Hematopoietic multipotent progenitor cell treated with erythropoietin and hydrocortisone succinate and interleukin-3 and kit ligand, for 15 days (in vitro differentiated cells): ENCODE measurements at places on chromosomes 11 and 22.

- no peak for DNase-seq
Observed at GRCh38 chr11:78929207-78929905, 354.7 kb upstream of the NARS2 start.

DNA sequence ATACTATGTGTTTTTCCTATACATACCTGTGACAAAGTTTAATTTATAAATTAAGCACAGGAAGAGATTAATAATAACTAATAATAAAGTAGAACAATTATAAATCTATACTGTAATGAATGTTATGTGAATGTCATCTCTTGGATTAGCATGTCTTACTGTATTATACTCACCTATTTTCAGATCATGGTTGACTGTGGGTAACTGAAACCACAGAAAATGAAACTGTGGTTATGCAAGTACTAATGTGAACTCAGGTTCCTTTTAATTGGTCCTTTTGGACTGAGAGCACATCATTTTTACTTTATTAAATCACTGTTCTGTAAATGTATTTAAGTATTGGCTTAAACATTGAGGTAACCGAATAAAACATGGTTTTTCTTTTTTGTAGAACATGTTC is 108.8 kb downstream of the PPP6R3 start:
- no peak for DNase-seq

DNA sequence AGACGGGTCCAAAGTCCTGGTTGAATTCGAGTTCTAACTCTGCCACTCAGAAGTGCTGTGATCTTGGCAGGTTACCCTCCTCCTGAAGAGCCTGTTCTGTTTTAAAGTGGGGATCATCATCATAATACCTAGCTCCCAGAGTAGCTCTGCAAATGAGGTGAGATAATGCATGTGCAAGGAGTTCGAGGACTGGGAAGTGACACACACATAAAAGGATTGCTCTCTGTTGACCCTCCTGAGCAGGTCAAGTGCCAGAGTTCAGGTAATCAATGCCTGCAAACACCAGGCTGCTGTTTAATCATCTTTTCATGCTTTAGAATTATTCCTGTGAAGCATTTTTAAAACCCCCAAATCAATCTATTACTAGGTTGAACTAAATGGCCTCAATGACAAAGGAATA is 19.9 kb downstream of the RCN1 start:
- no peak for DNase-seq

DNA sequence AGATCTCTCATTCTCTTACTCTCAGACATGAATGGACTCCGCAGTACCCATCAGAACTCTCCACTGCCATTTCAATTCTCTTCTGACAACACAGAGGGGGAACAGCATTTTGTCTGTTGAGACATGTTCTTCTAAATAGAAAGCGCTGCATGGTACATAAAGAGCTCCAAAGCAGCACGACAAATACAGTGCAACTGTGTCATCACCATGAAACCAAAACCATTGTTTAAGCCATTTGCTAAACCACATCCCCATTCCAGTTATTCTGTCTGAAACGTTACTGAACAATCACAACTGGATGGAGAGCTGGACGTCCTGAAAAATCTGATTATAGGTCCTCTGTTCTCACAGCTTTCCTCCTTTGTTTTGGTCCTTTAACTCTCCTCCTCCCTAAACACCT is 17.9 kb upstream of the TENM4 start:
- no peak for DNase-seq

- DNase-seq: no peak
Observed at GRCh38 chr11:72962084-72962483, 147.9 kb downstream of the ATG16L2 start.

DNA sequence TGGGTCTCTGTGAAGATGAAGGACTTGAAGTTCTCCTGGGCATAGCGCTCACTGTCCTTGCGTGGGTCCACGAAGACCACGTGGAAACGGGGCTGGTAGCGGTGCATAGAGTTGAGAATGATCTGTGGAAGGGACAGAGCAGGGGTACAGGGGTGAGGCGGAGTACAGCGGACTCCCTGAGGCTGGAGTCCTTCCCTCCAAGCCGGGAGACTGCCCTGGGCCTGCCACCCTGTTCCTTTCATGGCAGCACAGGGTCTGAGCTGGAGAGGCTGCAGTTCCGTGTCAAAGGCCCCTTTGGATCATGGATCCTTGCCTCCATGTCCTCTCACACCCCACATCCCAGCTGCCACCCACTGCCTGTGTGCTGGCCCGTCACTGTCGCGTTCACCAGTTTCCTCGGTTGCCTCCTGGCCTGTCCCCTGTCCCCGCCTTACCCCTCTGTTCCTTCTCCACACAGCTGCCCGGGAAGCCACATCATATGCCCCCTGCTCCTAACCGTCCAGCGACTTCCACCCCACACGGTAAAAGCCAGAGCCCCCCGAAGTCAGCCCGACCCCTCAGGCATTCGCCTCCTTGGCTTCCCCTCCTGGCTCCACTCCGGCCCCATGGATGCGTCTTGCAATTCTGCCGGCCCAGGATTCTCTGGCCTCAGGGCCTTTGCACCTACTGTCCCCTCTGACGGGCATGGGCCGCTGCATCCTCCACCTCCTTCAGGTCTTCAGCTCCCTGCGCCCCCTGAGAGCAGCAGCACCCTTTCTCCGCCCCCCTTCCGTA is 3.4 kb upstream of the NUDT8 start:
- no peak for DNase-seq

DNA sequence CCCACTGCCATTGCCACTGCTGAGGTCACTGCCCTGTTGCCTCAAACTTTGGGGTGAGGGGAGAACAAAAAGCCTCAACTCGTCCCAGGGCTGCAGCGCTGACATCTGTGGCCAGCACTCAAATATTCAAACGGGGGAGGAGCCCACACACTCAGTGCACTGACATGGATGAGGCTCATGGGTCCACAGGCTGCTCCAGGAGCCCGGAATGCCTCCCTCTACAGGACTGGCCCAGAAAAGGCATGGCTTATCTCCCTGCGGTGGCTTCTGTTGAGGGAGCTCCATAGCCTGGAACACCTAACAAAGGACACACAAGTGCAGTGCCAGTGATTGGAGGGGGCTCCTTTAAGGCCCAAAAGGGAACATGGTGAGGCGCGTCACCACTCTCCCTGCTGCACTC is 341.1 kb upstream of the LUZP2 start:
- no peak for DNase-seq

DNA sequence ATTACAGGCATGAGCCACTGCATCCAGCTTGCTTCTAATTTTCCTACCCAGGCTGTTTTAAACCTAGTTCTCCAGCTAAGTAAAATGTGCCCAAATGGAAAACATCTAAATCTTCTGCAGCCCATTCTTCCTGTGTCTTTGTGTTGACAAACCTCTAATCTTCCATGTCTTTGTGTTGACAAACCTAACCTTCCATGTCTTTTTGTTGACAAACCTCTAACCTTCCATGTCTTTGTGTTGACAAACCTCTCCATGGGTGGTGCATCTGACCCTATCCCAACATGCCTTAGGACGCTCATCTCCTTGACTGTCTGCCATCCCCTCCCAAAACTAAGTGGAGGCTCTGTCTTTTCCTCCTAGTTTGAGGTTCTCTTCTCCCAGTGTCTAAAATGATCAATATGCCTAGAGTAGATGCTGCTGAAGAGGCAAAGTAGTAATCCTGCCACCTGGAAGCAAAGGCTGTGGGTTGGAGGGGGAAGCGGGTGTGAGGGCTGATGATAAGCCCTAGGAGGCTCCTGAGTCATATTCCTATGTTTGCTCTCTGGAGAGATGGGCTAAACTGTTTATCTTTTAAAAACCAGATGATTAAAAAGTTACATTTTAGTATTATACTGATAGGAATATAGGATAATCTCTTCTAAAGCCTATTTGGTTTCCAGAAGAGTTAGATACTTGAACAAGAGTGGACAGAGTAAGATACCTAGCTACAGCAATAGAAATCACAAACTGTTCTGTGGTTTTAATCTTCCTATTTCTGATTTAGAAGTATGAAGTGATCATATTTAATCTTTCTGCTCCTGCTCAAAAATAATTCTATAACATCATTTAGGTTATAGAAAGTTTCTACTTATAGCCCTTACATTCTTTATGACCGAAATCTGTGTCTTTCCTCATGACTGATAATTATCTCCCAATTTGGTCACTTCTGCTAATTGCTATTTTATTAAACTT is 7.9 kb downstream of the FEN1 start:
- DNase-seq: peak; percentile 61

DNA sequence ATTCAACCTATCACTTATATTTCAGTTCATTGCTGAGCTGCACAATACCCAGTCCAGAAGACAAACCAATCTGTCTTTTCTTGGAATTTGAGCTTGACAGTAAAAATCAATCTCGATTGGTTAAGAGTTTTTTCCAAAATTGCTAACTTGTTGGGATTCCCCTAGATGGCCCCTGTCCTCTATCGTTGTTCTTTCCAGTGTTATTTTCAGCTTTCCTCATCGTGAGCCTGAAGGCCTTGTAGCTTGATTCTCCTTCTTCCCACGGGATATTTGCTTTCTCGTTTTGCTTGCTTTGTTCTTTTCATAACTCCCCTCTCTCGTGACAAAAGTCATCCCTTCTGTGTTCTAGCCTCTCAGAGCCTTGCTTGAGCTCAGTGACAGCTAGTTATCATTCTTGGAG is 3.1 kb downstream of the OR8B8 start:
- DNase-seq: no peak

DNA sequence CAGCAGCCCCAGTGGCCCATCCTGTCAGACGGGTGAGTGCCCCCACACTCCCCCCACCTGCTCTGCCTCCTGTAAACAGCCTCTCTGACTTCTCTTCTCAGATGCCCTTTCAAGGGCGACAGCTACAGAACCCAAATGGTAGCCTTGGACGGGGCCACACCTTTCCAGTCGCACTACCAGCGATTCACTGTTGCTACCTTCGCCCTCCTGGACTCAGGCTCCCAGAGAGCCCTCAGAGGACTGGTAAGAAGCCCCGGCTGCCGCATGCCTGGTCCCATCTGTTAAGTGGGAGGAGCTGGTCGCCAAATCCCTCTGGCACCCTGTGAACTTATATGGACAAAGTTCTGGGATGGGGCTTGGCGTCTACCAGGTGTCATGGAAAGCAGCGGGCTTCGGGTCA is 6.2 kb downstream of the ZP1 start:
- DNase-seq: no peak

- peak; percentile 90 for DNase-seq
Observed at GRCh38 chr11:62791501-62792201, at the start of gene TMEM223. TSS of gene TMEM223 (minus strand) at chr11:62792006. CDS start at chr11:62791994, 12 bp downstream.

GRCh38 chr22:38718414-38718813 is 12.7 kb downstream of the GTPBP1 start:
- DNase-seq: no peak

GRCh38 chr11:135043434-135043833 is 631.4 kb upstream of the B3GAT1 start:
- DNase-seq: no peak

DNA sequence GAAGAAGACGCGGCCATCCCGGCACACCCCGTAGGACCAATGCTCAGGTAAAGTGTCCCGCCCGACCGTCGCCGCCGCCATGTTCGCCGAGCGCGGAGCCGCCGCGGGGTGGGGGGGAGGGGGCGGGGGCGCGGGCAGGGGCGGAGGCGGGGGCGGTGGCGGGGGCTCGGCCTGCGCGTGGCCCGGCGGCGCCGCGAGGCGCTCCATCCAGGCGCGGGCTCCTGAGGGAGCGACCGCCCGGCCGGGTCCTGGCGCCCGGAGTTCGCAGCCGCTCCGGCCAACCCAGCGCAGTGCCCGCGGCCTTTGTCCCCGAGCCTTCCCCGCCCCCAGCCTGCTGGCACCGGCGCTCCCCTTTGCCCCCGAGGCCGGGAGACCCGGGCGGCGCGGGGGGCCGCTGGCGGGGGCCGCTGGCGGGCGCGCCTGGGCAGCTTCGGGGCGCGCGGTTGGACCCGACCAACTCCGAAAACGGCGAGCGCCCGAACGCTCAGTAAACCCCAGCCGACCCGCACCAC is at the start of gene PLEKHA7:
TSS of gene PLEKHA7 (minus strand) at position 94 of the 512 bp plus-strand sequence. CDS start at position 81, 13 bp downstream.
- no peak for DNase-seq

- peak; percentile 18 for DNase-seq
Observed at GRCh38 chr22:28609921-28610320, 69.7 kb downstream of the TTC28 start.

DNA sequence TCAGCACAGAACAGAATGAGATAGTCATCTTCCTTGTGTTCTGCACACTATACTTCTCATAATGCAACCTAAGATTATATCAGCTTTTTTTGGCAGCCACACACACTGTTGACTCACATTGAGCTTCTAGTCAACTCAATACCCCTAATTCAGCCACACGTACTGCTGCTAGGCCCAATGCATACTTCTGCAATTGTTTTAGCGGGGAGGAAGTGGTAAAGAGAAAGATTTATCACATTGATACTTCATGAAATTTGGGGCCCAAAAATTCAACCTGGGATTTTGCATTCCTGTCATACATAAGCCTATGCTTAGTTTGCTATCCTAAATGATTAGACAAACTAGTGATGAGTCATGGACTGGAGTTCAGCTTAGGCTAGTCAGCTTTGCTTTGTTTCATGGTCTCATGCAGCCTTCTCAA is 8.6 kb upstream of the UPB1 start:
- no peak for DNase-seq

DNA sequence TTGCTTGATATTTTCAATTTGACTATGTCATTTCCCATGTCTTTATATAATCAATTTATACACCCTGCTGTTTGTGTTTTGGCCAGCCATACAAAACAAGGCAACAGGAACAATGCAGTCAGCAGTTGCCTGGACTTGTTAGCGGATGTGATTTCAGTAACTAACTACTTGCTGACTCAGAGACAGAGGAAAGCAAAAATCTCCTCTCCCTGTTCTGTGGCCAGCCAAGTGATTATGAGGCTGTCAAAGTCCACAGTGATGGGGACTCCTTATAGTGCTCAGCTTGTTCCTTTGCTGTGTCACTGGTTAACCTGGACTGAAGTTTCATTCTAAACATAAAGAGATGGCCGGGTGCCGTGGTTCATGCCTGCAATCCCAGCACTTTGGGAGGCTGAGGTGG is 32.6 kb upstream of the APLP2 start:
- no peak for DNase-seq

DNA sequence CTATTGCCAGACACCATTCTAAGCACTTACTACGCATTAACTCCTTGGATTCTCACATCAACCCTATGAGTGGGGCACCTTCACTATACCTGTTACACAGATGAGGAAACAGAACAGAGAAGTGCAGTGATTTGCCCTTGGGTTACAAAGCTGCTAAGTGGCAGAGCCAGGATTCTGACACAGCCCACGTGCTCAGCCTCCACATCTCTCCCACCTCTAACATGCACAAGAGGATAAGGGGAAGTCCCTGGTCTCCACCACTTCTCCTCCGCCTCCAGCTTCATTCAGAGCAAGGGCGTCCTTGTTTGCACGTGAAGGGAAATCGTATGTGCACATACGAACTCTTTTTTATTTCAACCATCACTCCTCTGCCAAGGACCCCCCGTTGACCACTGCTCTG is 53.7 kb downstream of the CDON start:
- DNase-seq: no peak
